ENCODE measurements at places on chromosomes 12 and 14. TPM values are rescaled to one million over a fixed set of nuclear protein-coding genes. Genes with fewer than 3 reads are reported as not detected.
A peak's percentile ranks its signal among the peaks of the same experiment; 100 is the strongest.

DNA sequence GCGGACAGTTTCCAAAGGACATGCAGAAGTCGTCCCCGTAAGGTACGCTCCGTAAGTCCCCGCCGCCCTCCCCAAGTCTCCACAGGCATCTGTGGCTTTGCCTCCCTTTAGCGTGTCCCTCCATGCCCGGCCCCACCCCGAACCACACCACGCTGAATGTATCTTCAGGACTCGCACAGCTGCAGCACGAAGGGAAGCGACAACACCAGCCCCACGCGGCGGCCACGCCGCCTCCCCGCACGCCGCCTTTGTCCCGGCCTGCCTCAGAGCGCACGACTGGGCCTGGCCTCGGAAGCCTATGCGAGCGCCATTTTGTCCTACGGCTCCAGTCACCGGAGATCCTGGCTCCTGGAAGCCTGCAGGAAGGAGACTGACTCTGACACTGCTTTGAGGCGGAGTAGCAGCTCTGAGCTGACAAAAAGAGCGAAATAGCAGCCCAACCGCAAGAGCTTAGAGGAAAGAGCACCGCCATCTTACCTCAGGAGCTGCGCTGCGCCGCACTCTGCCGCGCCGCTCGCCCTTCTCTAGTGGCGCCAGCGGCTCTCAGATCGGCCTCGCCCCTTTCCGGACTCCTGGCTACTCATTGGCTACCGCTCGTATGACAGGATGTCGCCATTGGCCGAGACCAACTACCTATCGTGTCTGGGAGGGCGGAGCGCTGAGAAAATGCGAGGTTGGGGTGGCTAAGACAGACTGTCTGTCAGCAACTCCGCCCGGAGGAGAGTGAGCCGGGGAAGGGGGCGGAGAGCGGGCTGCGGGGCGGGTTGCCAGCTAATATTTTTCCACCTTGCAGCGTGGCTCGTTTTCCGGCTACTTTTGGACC lies at the start of gene KANSL2:
Gene KANSL2, minus strand, starts transcription at position 529 of the 823 bp plus-strand sequence. CDS start 606 bp downstream, outside the sequence.
- DNase-seq = peak; percentile 95

DNA sequence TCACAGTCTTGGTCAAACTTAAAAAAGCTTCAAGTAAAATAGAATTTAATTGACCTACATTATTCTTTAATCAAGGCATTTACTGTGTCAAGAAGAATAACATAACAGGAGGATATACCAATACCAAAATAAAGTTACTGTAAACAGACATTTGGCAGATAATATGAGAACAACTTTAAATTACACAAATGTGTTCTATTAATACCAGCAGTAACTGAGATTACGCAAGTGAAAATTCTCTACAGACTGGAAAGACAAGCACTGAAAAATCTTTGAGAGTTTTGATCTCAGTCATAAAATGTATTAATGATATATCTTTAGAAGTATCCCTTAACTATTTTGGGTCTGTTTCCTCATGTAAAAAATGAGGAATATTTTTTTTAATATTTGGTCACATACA lies 169.2 kb upstream of the SOX5 start:
- DNase-seq = no peak

DNA sequence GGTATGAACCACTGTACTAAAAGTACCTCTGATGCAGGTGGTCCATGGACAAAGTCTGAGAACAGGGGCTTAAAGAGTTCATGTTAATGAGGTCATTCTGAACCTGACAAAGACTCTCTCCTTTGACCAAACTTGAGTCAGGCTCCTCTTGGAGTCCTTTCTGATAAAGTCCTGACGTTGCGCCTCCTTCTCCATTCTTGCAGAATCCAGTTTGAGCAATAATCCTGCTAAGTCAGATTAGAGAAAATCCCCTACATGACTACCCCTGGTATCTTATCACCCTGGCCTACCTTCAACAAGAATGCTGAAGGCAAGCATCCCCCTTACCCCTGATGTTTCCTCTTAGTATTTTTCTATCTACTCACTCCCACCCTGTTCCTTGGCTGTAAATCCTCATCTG lies 46.0 kb upstream of the ISM2 start:
- DNase-seq = no peak

GRCh38 chr14:81062816-81063215 lies 107.4 kb downstream of the TSHR start:
- no peak for DNase-seq

- peak; percentile 32 for DNase-seq
These were observed at the start of gene SOCS2 for GRCh38 chr12:93571925-93572711. Gene SOCS2 (plus strand): TSS chr12:93572675. CDS start chr12:93572898, 223 bp downstream.

DNA sequence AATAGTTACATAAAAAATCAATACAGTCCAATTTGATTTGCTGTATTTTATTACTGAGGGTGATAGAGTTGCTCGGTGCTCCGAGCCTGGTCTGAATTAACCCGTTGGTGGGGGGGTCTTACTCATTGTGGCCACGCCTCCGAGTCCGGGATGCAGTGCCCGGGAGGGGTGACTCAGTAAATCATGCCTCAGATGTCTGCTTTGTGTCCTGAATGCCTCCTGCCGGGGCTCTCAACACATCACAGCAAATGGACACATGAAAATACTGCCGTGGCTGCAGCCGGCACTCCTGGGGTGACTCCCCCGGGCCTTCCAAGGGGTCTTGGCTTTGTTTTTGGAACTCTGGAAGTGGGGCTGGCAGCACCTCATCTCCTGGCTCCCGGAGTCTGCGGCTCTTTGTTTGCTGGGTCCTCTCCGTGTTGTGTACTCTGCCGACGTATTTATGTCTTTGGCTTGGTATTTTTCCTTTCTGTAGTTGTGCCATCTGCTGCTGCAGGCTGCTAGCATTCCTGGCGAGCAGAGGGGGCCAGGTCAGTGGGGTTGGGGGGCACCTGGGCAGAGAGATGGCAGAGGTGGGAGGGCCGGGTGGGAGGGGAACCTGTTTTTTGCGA lies 129.0 kb downstream of the AACS start:
- no peak for DNase-seq

DNA sequence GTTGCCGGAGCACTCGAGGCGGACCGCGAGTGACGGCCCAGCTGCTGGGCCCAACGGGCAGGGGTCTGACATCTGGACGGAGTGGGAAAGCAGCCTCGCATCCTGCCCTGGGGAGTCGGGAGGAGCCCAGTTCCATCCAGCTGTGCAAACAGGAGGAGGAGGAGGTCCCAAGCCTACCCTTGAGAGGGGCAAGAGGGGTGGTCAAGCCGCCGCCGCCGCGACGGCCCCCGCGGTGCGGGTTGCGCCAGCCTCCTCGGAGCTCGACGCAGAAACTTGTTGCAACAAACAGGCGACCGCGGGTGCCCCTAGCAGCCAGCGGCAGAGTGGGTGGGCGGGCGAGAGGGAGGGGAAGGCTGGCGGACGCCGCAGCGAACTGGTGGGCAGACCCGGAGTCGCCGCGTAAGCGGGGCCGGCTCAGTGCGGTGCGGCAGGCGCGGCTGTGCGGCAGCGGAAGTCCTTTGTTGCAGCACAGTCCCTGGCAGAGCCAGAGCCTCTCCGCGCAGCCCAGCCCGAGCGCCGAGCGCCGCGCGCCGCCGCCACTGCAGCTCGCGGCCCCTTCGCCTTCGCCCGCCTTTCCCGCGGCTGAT lies at the start of gene ZBTB1:
Gene ZBTB1, plus strand, starts transcription at position 461 of the 587 bp plus-strand sequence. CDS start 16,735 bp downstream, outside the sequence.
- peak; percentile 53 for DNase-seq

DNA sequence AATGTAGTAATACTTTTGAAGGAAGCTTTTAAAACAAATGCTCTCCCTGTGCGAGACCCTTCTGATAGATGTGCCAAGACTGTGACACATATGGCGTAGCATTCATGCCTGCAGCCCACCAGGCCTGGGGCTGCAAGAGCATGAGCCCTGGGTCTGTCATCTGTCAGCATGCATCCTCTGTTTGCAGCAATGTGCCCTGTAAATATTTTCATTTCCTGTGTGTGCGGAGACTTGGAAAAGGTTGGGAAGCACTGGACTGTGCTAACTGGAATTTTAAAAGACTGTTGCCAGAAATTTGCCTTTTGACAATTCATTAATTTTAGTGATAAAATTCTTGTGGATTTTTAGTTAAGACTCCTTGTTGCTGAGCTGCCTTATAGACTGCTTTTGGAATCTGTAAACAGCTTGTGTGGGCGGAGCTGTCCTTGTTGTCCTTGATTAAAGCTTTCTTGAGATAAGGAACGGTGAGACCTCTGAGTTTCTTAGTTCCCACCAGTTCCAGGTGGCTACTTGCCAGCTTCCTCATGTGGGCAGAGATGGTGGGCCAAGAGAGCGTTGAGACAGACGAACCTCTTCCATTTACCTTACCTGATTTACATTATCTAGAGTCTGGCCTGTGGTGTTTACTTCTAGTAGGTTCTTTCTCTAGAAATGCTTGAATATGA lies 23.4 kb downstream of the MARK3 start:
- no peak for DNase-seq

GRCh38 chr14:52694761-52695480 lies 437 bp downstream of the ERO1A start:
- DNase-seq = no peak

DNA sequence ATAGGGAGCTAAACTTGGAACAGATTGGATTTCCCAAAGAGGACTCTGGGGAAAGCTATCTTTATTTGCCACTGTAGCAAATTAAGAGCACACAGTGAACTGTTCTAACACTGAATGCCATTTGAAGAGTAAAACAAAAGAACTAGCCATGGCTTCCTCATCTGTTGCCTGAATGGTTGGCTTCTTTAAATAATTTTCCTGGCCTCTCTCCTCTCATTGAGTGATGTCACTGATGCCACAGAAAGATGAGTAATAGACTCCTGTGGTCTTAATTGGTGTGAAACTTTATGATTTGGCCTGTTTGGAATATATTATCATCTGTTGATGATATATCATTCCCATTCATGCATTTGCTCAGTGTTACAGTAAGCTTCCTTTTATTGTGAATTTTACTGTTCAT lies 42.5 kb downstream of the WDR20 start:
- DNase-seq = peak; percentile 72

DNA sequence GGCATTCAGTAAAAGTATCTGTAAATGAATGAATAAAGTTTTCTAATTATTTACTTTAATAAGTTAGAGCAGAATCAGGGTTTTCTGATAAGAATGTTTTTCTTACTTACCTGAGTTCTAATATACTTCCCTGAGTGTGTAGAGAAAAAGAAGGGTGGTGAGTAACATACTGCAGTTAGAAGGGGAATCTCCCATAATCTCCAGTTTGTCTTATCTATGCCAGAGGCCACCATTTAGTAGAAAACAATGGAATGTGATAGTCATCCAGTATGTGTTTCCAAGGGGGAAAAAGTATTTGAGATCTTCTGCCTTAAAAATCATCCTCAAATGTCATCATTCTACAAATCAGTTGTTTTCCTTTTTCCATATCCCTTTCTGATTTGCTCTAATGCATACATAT lies 56.5 kb upstream of the PAWR start:
- no peak for DNase-seq

GRCh38 chr14:22898302-22899090 lies 15.5 kb downstream of the REM2 start:
- peak; percentile 69 for DNase-seq

DNA sequence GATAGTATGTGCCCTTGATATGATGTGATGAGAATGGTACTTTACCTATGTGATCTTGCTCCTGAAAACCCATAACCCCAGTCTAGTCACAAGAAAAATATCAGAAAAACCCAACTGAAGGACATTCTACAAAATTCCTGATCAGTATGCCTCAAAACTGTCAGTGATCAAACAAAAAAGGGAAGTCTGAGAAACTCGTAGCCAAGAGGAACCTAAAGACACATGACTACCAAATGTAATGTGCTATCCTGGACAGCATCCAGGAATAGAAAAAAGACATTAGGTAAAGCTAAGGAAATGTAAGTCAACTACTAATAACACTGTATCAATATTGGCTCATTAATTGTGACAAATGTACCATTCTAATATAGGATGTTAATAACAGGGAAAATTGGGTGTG lies 4.1 kb upstream of the WIF1 start:
- DNase-seq = no peak

DNA sequence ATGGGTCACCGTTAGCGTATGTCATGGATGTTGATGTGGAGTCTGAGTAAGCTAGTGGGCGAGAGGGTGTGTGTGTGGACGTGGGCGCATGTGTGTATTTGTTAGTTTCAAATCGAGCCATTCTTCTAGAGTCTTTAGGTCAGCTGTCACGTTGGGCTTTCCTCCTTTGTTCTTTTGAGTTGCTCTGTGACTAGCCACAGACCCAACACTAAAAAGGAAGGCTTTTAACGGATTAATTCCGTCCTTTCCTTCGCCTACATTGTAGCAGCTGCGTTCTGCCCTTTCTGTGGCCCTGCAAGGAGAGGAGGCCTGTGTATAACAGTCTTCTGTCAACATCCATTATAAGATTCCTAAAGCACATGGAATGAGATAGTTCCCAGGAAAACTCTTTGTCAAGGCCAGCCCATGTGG lies 117.2 kb upstream of the DNM1L start:
- no peak for DNase-seq

DNA sequence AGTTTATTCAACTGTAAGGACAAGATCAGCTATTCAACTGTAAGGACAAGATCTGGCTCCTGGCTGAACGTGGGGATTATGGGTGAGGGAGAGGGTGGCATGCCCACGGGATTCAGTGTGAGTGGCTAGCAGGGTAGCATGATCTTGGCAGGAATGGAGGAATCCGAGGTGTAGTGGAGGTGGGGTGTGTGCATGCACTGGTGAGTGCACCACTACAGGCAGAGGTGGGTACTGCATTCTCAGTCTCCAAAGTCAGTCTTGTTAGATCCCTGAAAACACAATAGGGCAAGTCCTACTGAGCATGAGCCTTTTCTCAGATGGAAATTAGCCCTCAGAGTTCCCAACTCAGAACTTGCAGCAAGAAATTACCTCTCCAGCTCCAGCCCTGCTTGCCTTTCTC lies 32.2 kb upstream of the DCD start:
- DNase-seq = no peak

DNA sequence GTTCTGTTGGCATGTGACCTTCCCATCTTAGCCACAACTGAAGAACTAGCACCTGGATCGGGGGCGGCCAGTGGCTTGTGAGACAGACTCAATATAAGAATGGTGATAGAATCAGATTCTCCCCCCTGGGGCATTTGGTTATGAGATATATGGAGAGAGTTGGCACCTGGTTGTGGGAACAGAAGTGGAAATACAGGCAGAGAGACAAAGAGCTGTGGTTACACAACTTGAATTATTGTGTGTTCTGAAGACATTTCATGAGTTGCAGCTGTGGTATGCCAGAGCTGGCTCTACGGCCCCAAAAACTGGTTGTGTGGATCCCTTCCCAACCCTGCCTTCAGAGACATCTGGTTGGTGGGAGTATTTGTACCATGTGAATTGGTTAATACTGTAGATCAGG lies 2.9 kb upstream of the MSRB3 start:
- DNase-seq = peak; percentile 47

GRCh38 chr12:14961466-14962152 lies at the start of gene ARHGDIB:
Gene ARHGDIB (minus strand): TSS chr12:14961601. CDS start chr12:14950712, 10,889 bp downstream.
- peak; percentile 91 for DNase-seq

- DNase-seq = no peak
These were observed 35.5 kb downstream of the TMBIM6 start for GRCh38 chr12:49776858-49777257.

Gene ALDH1L2
- 1.6 TPM for polyA plus RNA-seq

Gene ZNF84
- polyA plus RNA-seq = 4.8 TPM

Gene RNASE1
- polyA plus RNA-seq = not detected

Gene ZFYVE1
- 4.2 TPM for polyA plus RNA-seq

Gene CLEC2D
- polyA plus RNA-seq = 0.69 TPM

Measured in foreskin keratinocyte (primary cell).